ENCODE measurements at places on chromosomes 13 and 19.

DNA sequence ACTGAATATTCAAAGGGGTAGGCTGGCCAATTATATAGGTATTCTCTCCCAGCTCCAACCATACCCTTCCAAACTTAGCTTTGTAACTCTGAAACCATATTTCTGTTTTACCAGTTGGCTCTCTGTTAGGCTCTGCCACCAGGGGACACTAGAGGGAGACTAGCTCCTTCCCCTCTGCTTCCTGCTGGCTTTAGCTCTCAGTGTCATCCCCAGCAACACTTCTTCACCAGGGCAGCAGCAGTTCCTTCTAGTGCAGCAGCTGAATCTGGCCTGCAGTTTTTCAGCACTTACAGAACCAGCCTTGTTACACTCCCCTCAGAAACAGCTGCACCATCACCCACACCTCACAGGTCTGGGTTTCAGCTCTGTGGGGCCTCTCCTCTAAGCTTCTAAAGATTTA is 51.0 kb upstream of the DOCK9 start:
- no peak for DNase-seq

GRCh38 chr13:76937281-76937820 is 11.0 kb upstream of the ACOD1 start:
- DNase-seq = peak; percentile 2

DNA sequence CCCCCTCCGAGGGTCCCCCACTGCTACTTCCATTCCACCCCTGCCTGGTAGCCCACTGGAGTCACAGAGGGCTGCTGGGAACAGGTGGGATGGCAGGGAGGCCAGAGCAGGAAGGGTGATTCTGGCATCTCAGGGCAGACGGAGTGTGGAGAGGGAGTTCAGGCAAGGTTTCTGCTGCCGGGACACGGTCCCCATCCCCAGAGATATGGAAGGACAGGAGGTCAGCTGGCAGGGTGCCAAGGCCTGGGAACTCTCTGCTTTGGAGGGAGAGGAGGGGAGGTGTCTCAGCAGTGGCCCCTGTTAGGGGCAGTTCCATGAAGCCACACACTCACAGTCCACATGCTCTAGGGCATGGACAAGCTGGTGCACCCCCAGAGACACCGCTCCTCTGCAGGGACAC is 68.1 kb downstream of the CHST8 start:
- DNase-seq = no peak

GRCh38 chr13:86760620-86761019 is 910.6 kb upstream of the SLITRK5 start:
- no peak for DNase-seq

DNA sequence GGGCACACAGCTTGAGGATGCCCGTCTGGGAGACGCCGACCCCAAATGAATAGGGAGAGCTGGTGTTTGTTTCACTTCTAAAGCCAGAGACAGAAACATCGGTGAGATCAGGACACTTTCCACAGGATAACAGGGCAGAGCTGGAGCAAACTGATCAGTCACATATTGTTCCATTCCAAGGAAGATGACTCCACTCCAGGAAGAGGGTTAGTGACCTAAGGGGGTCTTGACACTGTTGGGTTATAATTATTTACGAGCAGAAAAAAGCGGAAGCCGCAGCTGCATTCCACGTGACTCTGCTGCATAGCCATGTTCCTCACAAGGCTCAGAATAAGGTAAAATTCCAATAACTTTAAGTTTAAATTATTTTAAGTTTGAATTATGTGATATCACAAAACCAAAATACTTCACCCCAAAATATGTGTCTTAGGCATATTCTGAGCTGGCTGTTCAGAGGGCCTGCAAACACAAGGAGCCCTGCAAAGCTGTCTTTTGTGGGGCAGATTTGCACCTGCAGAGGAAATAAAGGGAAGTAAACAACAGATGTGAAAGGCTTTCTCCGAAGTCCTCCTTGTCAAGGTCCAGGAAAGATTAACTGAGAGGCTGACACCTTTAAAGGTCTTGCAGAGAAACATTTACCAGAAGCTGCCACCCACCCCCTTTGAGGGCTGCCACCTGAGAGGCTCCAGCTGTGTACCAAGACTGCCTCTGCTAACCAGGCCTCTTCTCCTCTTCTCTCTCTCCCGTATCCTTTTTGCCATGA is 819.2 kb downstream of the UQCRFS1 start:
- no peak for DNase-seq
